ENCODE measurements at places on chromosomes 3 and 15.
A peak's percentile ranks its signal among the peaks of the same experiment; 100 is the strongest.

- no peak for DNase-seq
Measured at GRCh38 chr3:120441776-120442175, 9.0 kb downstream of the FSTL1 start.

GRCh38 chr3:168671091-168671490 is 575.4 kb upstream of the GOLIM4 start:
- no peak for DNase-seq

GRCh38 chr3:37891227-37891626 is 29.5 kb downstream of the CTDSPL start:
- no peak for DNase-seq

GRCh38 chr3:135966271-135966961 is 888 bp downstream of the PPP2R3A start:
- DNase-seq = no peak

- DNase-seq = no peak
Measured at GRCh38 chr3:114178770-114179368, at the start of gene DRD3. Gene DRD3, minus strand, starts transcription at chr3:114179052. Its CDS starts 7,060 bp downstream, at chr3:114171992.

DNA sequence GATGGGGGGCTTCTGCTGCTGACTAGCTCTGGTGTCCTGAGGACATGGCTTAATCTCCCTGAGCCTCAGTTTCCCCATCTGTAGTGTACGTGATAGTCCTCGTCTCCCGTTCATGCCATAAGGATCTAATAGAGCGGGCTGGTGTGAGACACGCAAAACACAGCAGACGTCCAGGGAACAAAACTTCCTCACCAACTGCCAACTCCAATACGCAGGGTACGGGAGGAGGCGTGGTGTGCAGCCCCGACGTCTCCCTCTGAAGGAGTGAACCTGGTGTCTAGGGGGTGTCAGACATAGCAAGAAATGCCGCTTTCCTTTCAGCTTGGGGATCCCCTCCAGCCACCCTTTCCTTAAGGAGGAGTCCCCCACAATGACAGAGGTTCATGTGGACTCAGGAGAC is 55.0 kb downstream of the SMAD6 start:
- no peak for DNase-seq

GRCh38 chr3:128487813-128488635 is 5.0 kb downstream of the GATA2 start:
- DNase-seq = no peak

DNA sequence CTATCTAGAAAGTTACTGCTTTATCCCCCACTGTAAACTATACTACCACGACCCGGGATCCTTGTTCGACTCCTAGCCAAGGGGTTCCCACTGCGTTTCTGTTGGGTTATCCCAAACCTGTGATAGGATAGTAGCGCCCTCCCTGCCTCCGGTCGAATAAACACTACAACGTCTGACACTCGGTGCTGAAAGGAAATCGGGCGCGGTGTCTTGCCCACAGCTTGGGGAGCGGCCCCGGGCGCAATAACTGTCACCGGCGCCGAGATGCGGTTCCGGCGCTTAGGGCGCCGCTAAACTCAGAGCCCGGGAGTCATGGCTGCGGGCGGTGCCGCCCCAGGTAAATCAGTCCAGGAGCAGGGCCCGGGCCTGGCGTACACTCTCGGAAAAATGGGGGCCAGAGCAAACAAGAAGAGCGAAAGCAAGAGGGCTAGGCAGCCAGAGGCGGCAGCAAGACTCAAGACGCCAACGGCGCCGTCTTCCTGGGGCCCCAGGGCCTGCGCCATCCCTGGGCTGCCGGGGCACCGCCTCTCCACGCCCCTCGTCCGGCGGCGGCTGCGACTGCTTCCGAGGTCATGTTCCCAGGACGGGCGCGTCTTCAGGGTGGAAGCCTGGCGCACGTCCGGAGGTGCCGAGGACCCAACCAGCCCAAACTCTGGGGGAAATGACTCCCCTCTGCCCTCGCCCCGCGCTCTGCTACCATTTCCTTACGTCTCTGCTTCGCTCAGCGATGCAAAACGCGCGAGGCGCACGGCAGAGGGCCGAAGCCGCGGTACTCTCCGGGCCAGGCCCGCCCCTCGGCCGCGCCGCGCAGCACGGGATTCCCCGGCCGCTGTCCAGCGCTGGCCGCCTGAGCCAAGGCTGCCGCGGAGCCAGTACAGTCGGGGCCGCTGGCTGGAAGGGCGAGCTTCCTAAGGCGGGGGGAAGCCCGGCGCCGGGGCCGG is at the start of gene DUT:
Gene DUT (plus strand): TSS at position 575 of the 941 bp plus-strand sequence. CDS start 87 bp downstream, at position 662.
- peak; percentile 64 for DNase-seq

GRCh38 chr3:103499967-103500366 is 1065.2 kb downstream of the ZPLD1 start:
- DNase-seq = no peak

- no peak for DNase-seq
Measured at GRCh38 chr3:99145031-99145430, 243.5 kb upstream of the DCBLD2 start.

DNA sequence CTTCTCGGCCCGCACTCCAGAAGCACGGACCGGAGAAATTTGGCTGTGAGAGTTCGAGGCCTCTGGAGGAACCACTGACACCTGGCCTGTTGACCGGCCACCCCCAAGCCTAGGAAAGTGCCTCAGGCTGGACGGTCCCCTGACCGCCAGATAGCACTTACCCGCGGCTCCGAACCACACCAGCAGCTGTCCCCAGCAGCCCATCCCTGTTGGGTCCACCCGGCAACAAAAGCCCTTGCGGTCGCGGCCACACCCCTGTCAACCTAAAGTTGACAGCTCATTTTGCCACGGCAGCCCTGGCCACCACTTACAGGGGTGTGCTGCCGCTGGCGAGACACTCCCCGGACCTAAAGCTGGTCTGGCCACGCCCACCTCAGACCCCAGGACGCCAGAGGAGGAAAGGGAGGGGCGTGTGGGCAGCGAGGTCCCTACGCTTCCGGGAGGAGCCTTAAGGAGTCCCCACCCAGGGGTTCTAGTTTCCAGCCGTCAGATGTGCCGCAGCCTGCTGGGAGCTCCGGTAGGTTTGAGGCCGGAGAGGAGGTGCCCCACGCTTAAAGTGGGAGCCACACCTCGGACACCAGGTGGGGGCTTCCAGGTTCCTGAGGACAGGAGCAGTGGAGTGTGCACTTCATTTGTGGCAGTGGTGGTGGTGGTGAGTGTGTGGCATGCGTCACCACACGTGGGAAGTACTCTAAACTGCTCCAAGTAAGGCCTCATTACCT is at the start of gene LTK:
Gene LTK (minus strand): TSS at position 322 of the 722 bp plus-strand sequence. CDS start 118 bp downstream, at position 204.
- no peak for DNase-seq

- no peak for DNase-seq
Measured at GRCh38 chr3:36919439-36920160, 25.3 kb downstream of the TRANK1 start.

DNA sequence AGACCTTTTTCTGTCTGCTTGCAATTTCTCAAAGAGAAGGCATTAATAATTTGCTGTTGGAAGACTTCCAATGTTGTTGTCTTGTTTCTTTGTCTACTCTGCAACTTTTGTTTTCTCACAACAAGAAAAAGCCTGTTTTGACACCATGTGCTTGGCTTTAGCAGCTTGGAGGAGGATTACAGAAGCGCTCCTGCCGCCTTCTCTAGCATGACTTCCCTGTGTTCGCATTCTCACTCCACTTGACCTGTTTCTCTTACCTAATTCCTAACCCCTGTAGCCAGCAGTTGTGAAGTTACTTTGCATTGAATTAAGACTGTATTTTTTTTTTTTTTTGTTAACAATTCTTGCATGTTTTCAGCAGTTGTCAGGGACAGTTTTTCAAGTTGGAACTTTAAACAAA is 235.3 kb upstream of the GOLIM4 start:
- no peak for DNase-seq

Data from stimulated activated CD8-positive, alpha-beta memory T cell treated with anti-CD3 and anti-CD28 coated beads, Interleukin-12 subunit alpha, Interleukin-12 subunit beta, amount 100 ng/mL, for 4 hours (primary cell).